ENCODE measurements at places on chromosomes 1 and 21.

DNA sequence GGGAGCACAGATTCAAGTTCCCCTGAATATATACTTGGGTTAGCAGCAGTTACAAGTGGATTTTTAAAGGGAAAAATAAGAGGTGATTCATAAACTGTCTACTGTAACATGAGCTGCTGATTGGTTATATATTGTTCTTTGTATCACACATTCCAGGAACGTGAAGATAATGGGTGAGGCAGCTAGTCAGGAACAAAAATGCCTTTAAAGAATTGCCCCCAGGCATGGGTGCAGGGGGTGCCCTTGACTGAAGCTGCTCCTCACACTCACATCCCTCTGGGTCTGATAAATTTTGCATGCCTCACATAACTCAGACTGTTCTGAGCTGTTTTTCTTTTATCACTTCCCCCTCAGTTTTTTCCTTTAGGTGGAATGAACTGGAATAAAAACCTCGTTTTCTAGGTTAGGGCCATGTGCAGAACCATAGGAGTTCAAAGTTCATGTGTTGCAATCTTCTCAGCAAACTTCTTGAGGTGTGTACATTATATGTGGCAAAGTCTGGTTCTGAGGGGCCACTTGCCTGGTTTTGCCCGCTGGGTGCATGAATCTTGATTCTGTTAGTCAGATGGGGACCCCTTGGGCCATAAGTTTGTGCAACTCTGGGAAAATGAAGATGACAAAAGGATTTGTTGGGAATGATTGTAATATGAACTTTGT, 21.1 kb downstream of the TBX19 start:
- no peak for DNase-seq

GRCh38 chr1:89363196-89363595, 663 bp upstream of the GBP6 start:
- no peak for DNase-seq

DNA sequence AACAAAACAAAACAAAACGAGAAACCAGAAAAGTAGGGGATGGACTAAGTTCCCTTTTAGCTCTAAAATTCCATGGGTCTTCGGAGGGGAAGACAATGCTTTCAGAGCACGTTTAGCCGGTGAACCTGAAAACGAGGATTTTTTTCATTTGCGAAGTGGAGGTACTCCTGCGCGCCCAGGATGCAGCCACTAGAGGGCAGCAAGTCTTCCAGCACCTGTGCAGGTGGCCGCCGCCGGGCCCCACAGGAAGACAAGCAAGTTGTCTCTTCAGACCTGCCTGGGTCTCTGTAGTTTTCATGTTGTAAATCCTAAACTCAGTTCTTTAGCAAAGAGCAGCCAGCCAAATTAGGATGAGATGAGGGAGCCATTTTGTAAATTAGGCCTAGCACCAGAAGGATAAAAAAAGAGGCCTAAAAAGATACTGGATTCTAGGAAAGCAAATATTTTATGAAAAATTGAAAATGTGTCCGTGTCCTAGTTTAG, 17.7 kb upstream of the SNX27 start:
- peak; percentile 54 for DNase-seq

DNA sequence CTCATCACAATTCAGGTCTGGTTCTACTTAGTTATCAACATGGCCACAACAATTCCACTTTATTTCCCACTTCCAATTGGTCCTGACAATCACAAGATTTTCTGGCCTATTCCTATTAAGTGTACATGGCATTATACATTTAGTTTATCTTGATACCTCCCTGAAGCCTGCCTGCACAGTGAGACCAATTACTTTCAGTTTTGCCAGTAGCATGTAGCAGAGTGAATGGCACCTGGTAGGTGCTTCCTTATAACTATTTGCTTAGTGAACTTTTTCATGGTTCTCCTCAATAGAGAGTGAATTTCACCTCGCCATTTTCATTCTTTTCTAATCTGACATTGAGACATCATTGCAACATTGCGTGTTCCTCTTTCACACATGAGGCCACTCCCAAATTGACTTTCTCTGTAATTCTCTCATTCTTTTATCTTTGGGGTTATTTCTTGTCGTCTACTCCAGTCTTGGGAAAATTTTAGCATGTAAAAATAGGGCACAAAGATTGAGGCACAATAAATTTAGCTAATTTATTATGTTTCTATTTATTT, 124.3 kb downstream of the DISC1 start:
- no peak for DNase-seq

DNA sequence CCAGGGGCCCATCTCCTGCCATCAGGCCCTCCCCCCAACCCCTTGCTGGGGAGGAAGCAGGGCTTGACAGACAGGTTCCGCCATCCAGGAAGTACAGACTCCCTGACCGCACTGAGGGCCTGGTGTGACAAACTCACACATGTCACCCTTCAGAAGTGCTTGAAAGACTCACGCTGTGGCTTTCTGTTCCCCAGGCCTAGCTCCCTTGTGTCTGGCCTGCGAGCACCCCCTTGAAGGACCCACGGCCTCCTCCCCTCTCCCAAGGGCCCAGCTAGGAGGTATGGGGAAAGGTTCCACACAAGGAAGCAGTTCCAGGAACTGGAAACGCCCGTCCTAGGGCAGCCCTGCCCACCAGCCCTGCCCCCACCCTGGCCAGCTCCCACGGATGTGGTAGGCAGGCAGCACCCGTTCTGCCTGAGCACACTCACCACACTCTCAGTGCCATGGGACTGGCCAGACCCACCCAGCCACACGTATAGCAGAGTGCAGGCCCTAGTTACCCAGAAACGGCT, 26.7 kb downstream of the SLC2A1 start:
- DNase-seq = peak; percentile 39

GRCh38 chr1:154739654-154740053, 130.4 kb downstream of the KCNN3 start:
- no peak for DNase-seq

DNA sequence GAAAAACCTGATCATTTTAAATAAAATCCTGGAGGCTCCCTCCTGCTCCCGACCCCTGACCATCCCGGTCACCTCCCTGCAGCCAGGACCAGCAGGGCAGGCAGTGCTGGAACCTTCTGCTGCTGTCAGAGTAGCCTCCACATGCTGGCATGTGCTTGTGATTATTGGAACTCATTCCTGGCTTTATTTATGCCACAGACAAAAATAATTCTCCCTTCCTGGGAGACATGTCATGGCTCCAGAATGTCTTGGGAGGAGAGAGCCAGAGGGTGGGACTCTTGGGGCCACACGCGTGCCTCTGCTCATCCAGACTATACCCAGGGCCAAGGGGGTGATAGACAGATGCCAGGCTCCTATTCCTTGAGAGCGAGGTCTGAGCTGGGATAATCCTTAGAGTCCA, 183.6 kb upstream of the RAB4A start:
- no peak for DNase-seq

GRCh38 chr1:203704120-203704519, 60.9 kb upstream of the LAX1 start:
- no peak for DNase-seq

GRCh38 chr1:6027591-6027990, 18.1 kb upstream of the KCNAB2 start:
- DNase-seq = no peak

DNA sequence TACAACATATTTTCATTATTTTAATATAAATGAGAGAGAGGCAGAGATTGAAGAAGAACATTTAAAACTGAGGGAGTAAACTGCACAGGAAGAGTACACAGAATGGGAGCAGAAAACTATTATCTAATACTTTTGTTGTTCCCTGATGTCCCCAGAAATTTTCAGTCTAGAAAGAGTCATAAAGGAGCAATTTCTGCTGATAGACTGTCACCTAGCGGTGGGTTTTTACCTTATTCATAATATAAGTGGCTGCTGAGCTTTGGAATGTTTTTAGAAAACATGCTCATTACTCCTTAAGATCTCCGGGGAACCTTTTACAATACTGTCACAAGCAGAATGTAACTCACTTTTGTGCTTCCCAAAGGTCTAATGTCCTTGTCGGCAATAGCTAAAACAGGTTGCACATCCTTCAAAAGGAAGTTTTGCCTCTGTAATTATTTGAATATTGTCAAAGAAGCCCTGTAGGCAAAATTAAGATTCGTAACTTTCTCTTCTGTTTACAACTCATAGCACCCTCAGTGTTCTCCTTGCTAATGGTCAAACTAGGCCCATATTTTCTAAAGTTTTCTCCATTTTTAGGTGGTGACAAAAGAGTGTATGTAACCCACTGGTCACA, 4.9 kb upstream of the NPL start:
- no peak for DNase-seq

GRCh38 chr1:26690576-26691031, 5.2 kb upstream of the ARID1A start:
- no peak for DNase-seq

DNA sequence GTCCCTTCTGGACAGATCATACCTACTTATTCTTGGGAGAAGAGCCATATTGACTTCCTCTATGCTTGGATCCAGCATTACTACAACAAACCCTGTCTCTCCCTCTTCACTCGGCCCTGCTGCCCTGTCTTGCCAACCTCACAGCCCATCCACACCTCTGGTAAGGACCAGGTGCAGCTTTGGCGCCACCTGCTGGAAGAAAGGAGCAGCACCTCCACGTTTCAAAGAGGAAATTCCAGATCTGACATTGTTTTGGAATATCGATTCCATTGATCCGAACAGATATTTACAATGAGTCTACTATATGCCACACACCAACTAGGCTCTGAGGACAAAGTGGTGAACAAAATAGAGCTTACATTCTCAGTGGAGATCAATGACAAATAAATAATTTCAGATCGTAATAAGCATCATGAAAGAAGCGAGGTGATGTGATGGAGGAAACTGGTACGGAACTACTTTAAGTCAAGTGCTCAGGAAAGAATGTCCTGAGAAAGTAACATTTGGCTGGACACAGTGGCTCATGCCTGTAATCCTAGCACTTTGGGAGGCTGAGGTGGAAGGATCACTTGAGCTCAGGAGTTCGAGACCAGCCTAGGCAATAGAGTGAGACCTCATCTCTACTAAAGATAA, 18.7 kb downstream of the MFSD2A start:
- DNase-seq = peak; percentile 53

DNA sequence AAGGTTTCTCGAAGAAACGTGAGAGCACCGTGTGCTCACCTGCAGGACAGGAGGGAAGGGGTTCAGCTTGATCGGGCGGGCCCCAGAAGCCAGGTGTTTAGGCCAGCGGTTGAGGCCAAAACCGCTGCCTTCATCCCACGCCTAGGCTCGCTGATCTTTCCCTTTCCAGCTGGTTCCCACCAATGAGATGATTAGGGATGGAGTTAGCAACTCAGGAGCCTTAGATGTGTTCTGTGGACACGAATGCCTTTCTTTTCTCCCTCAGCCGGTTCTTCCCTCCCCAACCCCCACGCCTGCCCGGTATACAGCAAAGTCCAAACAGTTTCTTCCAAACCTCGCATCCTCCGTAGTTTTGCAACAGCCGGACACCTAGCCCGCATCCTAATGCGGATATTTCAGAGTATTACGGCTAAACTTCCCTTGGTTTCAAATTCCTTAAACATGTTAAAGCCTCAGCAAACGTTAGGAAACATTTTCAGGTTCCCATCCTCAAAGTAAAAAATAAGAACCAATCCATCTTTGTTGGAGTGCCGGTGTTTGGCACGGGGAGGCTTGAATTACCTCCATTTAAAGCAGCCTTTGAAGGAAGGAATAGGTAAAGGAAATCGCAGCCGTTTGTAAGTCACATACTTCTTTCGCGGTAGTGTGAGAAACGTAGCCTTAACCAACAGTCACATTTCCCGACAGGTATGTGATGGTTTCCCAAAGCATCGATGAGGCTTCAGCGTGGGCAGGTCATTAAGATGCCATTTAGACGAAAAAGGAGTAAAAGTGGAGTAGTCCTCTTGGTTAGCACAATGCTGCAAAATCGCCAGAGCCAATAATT, 1.1 kb downstream of the LRRC8C start:
- no peak for DNase-seq

DNA sequence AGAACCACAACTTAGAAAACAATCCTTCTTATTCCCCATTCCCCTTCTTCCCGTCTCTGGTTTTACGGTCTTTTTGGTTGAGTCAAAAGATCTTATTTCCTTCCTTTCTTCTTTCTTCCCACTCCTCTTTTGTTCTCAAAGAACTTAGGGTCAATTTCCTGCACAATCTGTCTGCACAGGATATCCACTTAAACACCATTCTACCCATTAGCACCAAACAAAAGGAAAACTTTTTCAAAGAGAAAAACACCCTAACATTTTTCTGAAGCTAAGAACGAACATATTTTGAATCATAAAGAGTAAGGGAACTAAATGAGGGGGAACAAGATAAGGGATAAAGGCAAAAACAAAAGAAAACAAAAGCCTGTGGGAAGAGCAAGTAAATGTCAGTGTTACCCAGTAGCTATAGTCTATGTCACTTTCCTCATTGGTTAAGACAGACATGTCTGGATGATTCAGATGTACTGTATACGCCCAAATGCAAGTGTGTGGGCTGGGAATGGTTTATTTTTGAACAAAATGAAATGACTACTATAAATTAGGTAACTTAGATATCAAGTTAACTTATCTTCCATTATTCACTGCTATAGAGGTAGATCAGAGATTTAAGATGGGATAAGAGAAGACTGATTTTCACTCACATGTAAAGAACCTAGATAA, 59.9 kb downstream of the TOR3A start:
- DNase-seq = no peak

- DNase-seq = no peak
These were observed 32.4 kb upstream of the SCCPDH start for GRCh38 chr1:246691622-246692495.

DNA sequence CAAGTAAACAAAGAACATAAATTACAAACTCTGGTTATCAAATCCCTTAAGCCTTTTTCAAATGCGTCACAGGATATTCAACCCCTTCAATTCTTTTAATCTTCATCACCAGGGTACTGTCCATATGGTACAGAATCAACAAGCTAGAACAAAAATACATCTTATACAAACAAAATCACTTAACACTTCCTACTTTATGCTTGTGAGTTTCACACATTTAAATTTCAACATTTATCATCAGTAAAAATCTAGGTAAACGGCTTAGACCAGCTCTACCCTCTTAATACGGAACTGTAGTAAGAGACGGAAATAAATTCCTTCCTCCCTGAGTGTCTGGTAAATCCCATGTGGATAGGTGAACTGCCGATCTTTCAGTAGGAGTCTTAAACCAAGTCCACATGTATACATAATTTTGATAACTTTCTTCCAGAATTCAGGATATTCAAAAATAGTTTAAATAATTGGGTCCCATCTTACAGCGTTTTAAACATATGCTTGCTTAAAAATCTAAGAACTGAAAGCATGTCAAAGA, 1.0 kb downstream of the CCDC181 start:
- DNase-seq = no peak

Data from stimulated activated CD8-positive, alpha-beta memory T cell treated with anti-CD3 and anti-CD28 coated beads, Interleukin-15, amount 100 ng/mL, for 24 hours (primary cell).